Activated T-cell treated with anti-CD3 and anti-CD28 coated beads, Interleukin-2, amount 50 U/mL, for 72 hours (primary cell): ENCODE measurements at places on chromosomes 2 and 18. TPM values are rescaled to one million over a fixed set of nuclear protein-coding genes. Genes with fewer than 3 reads are reported as not detected.

The LONRF2 gene
- 0.10 TPM for total RNA-seq

The TRAK2 gene
- total RNA-seq = 22.1 TPM

DNA sequence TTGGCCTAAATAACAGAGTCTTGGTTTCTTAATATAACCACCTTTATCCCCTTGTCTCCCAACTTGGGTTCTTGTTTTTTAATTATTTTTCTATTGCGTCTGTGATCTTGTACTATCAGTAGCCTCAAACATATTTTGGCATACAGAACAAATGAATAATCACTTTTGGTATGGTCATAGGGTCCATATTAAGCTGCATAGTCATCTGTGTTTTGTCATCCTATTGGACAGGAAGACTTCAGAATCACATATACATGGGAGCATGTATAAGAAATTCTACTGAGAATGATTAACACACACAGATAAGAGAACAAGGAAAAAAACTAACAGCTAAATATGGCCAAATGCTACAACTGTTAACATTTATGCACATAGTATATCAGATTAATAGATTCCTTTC, 126.0 kb downstream of the MEP1B start:
- H3K36me3 ChIP-seq = no peaks in the 10 kb centered on the region
- no peak for DNase-seq
- H3K27ac ChIP-seq = no peak overlapping the region
- no peaks in the 10 kb centered on the region for H3K4me1 ChIP-seq
- peaks cover 10% of the 10 kb centered on the region for H3K27me3 ChIP-seq
- no peak overlapping the region for H3K4me3 ChIP-seq

- peaks cover 15% of the 10 kb centered on the region for H3K4me1 ChIP-seq
- no peaks in the 10 kb centered on the region for H3K36me3 ChIP-seq
- peak overlapping the region; percentile 47 for H3K27ac ChIP-seq
- DNase-seq = peak; percentile 22
These were observed 18.2 kb downstream of the NRP2 start for GRCh38 chr2:205700331-205701132.

- no peaks in the 10 kb centered on the region for H3K36me3 ChIP-seq
- no peaks in the 10 kb centered on the region for H3K4me1 ChIP-seq
- no peak overlapping the region for H3K27ac ChIP-seq
- H3K4me3 ChIP-seq = no peak overlapping the region
- no peak for DNase-seq
These were observed 5.4 kb upstream of the BOD1L2 start for GRCh38 chr18:57141208-57142129.

GRCh38 chr2:96625571-96626552, 12.2 kb downstream of the KANSL3 start:
- DNase-seq = no peak
- peaks cover 13% of the 10 kb centered on the region for H3K4me1 ChIP-seq
- H3K27ac ChIP-seq = peak overlapping the region; percentile 72

DNA sequence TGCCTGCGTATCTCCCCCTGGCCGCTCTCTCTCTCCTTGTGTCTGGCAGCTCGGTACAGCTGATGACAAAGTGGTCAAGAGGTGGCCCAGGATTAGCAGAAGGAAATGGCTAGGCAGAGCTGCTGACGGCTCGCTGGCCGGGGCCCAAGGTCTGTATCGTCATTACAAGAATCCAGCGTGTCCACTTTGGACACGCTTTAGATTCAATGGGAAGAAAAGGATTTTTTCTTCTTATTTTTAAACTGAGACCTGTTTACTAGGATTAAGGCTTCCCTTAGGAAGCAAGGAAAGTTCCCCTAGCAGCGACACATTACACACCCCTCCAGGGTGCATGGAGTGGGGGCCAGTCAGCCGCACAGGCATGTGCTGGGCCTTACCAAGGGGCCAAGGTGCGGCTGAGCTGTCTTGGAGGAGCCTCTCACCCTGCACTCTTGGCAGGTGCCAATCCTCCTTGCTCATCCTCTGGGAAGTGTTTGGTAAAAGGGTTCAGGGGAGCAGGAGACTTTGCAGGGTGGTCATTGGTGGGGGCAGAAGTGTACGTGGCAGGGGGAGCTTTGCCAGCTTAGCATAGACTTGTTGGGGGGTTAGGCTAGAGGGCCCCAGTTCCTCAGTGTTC, 76.8 kb downstream of the POLR1A start:
- H3K4me3 ChIP-seq = no peak overlapping the region
- DNase-seq = no peak
- H3K4me1 ChIP-seq = peaks cover 4% of the 10 kb centered on the region
- no peaks in the 10 kb centered on the region for H3K27me3 ChIP-seq
- no peak overlapping the region for H3K27ac ChIP-seq

The REG1A gene
- total RNA-seq = not detected

DNA sequence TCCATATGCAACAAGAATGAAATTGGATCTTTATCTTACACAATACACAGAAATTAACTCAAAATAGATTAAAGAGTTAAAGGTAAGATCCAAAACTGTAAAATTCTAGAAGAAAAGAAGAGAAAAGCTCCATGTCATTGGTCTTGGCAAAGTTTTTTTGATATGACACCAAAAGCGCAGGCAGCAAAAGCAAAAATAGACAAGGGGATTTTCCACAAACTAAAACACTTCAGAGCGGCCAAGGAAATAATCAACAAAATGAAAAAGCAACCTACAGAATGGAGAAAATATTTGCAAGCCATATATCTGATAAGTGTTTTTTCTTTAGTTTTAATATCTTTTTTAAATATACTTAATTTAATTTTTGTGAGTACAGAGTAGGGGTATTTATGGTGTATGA, 112.8 kb upstream of the CAB39 start:
- H3K27me3 ChIP-seq = no peaks in the 10 kb centered on the region
- peak overlapping the region; percentile 73 for H3K4me3 ChIP-seq
- DNase-seq = no peak
- H3K36me3 ChIP-seq = peaks cover 15% of the 10 kb centered on the region

DNA sequence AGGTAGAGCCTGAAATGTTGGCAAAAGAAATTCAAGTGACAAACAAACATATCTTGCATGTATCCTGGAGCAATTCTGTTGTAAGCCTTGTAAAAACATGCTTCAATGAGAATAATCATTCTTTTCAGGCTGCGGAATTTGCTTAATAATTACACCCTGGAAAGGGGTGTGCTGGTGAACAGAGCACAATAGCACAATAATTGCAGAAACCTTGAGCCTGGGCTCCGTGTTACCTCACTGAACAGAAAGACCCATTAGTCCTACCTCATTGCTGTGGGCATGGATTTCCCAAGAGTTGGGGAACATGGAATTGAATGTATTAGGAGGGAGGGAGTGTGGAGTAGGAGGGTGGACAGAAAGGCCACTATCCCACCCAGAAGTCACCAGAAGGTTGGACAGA, 168.0 kb upstream of the ALKAL2 start:
- DNase-seq = no peak
- H3K4me3 ChIP-seq = no peak overlapping the region
- peaks cover 45% of the 10 kb centered on the region for H3K27me3 ChIP-seq
- peaks cover 51% of the 10 kb centered on the region for H3K4me1 ChIP-seq
- H3K36me3 ChIP-seq = no peaks in the 10 kb centered on the region
- H3K27ac ChIP-seq = no peak overlapping the region

DNA sequence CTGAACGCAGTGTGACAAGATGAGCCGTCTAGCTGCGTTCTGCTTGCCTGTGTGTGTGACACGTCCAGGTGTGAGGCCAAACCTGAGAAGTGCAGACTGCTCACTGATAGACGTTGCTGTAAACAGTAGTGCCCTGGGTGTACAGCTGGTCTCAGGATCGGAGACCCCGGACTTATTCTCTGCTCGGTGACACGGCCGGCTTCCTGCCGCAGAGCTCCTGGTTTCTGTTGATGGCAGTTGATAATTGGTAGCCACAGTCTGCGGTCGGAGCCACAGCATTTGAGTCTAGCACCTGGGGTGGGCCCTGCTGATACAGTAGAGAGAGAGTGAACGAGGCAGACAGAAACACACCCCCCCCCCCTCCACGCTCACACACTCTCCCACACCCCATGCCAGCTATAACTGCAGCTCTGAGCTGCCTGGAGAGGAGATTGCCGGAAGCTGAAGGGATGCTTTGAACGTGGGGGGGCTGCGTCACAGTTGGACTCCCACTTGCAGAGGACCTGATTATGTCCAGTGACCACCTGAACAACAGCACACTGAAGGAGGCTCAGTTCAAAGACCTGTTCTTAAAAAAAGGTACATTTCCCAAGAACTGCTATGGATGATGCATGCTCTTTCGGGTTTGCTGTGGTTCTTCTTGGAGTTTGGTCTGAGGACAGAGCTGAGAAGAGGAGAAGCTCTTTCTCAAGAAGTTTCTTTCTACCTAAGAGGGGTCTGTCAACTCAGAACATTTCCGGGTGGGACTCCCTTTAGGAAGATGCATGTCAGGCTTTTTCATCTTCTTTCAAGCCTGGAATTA, 114.0 kb downstream of the FAM210A start:
- peak overlapping the region; percentile 83 for H3K4me3 ChIP-seq
- H3K27ac ChIP-seq = peak overlapping the region; percentile 98
- H3K36me3 ChIP-seq = no peaks in the 10 kb centered on the region
- no peaks in the 10 kb centered on the region for H3K27me3 ChIP-seq

The PIEZO2 gene
- total RNA-seq = not detected

DNA sequence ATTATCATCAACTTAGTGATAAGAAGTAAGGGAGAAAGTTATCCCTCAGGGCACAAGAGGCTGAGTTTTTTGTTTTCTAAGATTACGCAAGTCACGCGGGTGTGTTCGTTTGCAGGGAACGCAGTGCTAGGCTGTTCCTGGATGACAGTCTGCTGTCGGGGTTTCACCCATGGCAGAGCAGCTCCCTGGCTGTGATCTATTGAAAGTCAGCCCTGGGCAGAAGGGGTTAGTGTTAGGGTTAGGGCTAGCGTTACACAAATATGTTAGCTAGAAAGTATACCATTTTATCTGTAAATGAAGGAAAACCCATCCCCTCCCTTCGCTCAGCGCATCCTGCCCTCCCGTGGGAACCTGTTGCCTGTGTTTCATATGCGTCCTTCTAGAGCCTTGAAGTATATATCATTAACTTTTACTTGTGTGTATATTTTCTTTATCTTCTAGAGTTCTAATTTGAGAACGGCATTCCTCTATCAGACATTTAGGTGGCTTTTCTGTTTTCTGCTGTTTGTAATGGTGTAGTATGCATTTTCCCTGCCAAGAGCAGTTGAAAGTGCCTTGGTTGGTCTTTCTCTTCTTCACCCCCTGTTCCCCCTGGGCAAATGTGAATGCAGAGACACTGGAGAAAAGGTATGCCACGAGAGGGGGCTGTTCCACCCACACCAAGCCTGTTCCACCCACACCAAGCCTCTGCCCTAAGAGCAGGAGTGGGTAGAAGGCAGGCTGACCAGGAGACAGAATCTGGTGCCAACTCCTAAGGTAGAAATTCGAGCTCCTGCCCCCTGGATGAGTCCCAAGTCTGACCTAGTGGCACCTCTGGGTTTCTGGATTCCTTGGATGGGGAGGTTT, 47.0 kb downstream of the ARMC9 start:
- no peaks in the 10 kb centered on the region for H3K27me3 ChIP-seq
- no peaks in the 10 kb centered on the region for H3K36me3 ChIP-seq
- H3K27ac ChIP-seq = no peak overlapping the region
- H3K4me3 ChIP-seq = no peak overlapping the region
- no peak for DNase-seq

GRCh38 chr18:396251-396555, 104.3 kb downstream of the COLEC12 start:
- no peaks in the 10 kb centered on the region for H3K4me1 ChIP-seq
- no peak for DNase-seq
- H3K27ac ChIP-seq = no peak overlapping the region
